ENCODE measurements at places on chromosomes 7 and 10.

GRCh38 chr10:97024168-97025073, 161.3 kb downstream of the SLIT1 start:
- DNase-seq = peak; percentile 78

- DNase-seq = no peak
These were observed 40.4 kb downstream of the ICA1 start for GRCh38 chr7:8221567-8221966.

GRCh38 chr10:62193479-62193878, 75.2 kb downstream of the RTKN2 start:
- DNase-seq = no peak

- no peak for DNase-seq
These were observed 22.0 kb downstream of the PPP1R3C start for GRCh38 chr10:91610919-91611318.

- DNase-seq = peak; percentile 34
These were observed 95.5 kb upstream of the GTF2I start for GRCh38 chr7:74561898-74562613.

DNA sequence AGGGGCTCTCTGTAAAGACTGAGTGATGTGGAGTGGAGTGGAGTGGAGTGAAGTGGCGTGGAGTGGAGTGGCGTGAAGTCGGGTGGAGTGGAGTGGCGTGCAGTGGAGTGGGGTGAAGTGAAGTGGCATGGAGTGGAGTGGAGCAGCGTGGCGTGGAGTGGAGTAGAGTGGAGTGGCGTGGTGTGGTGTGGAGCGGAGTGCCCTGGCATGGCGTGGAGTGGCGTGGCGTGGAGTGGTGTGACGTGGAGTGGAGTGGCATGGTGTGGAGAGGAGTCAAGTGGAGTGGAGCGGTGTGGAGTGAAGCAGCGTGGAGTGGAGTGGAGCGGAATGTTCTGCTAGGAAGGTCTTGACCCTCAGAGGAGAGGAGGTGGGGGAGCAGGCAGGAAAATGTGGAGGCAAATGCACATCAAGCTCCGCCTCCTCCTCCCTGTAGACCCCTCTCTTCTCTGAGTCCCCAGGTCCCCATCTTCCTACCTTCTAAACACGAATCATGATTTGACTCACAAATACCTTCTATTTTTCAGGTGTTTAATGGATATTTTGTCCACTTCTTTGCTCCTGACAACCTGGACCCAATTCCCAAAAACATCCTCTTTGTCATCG, 19.9 kb downstream of the ITIH2 start:
- DNase-seq = no peak

DNA sequence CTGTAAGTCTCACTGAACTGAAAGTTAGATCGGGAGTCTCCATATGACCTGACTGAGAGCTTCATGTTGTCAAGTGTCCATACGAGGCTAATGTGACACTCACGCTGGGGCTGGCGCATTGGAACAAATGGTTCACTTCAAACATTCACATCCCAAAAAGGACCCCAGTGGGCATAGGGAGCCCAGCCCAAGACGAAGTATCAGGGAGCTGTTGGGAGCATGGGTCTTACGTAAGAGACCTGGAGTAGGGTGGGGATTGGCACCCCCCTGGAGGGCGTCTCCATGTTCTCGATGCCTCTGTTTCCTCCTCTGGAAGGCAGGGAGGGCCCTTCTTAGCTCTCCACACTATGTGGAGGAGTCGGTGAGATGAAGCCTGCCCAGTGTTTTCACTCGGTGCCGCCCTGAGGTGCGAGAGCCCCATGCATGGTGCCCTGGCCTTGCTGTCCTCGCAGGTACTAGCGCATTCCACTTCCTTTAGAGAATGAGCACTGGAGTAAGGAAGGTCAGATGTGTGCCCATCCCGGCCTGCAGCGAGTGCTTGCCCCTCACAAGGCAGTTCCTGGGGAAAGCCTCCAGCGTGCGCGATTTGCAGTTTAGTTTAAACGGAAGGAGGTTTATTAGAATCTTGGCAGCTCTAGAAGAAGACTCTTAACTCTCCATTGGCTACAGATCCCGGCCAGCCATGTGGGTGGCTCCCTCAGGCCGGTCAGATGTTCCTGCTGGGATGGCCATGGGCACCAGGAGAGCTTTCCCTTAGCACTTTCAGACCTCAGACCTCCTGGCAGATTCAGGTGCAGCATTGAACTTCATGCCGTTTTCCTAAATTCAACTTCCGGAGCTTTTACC, 64.4 kb downstream of the PTPRE start:
- no peak for DNase-seq

DNA sequence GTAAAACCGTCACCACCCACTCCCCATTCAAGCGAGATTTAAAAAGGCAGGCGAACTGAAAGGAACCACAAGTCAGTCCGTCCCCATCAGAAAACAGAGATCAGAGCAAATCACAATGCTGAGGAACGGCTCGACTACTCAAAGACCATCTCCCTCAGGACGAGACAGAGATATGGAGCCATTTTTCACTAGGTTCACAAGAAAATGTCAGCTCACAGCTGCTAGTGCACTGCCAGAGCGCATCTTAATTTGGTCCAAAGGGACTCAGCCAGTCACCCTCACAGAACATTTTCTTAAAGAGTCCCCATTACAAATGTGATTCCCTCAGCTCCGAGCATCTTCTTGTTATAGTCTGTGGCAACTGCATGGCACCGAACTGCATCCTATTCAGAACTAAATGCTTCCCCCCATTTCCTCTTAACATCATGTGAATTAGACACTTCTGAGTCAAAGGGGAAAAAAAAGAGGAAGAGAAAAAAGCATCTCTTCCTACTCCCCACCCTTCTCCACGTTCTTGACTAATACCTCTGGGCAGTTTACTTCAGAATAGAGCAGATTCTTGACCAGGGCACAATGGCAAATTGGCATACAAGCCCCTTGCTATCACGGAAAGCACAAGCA, 683.9 kb downstream of the MAGI2 start:
- DNase-seq = no peak

GRCh38 chr7:81154565-81154964, 235.7 kb upstream of the SEMA3C start:
- no peak for DNase-seq

- DNase-seq = no peak
These were observed 149.2 kb downstream of the DYNC1I1 start for GRCh38 chr7:95921543-95921942.

- DNase-seq = no peak
These were observed 41.0 kb upstream of the WASL start for GRCh38 chr7:123789817-123790216.
